Fibroblast of skin of left quadriceps (primary cell): ENCODE measurements at places on chromosomes 16 and 17.

GRCh38 chr17:44279346-44279665 lies 11.4 kb upstream of the SLC4A1 start:
- no peak for DNase-seq

DNA sequence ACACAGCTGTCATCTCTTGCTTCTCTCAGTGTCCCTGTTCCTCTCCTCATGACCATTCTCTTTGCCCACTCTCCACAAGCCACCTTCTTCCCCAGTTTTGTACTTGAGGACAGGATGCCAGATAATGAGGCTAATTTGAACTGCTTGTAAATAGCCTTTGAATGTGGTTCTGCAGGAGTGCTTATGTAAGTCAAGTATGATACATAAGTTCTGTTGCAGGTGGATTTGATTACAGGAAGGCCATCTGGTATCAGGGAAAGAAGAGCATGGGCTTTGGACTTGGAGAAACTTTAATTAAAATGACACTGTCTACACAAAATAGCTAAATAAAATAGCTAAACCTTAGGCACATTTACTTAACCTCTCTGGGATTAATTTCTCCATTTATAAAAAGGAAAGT lies 120.2 kb upstream of the HLF start:
- no peak for DNase-seq

- no peak for DNase-seq
These were observed 23.8 kb upstream of the DOC2B start for GRCh38 chr17:205148-205669.

DNA sequence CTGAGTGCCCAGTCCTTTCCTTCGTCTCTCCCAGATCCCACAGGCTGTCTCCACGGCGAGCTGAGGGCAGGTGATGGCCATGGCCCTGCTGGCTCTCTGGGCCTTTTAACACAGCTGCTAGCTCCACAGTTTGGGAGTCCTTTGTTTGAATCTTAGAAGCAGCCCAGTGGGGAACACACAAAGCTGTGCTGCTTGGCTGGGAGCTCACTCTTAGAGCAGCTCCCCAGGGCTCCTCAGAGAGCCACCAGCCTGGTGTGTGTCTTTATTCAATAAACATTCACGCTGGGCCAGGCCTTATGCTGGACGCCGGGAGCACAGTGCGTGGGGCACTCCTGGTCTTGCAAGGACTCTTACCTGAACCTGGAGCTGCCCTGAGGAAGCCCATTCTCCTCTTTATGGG lies 29.7 kb downstream of the WNT3 start:
- DNase-seq: no peak

- DNase-seq: peak; percentile 74
These were observed 18.5 kb downstream of the CYTH1 start for GRCh38 chr17:78763561-78763960.

- DNase-seq: no peak
These were observed 15.2 kb downstream of the MRM3 start for GRCh38 chr17:797236-797840.

DNA sequence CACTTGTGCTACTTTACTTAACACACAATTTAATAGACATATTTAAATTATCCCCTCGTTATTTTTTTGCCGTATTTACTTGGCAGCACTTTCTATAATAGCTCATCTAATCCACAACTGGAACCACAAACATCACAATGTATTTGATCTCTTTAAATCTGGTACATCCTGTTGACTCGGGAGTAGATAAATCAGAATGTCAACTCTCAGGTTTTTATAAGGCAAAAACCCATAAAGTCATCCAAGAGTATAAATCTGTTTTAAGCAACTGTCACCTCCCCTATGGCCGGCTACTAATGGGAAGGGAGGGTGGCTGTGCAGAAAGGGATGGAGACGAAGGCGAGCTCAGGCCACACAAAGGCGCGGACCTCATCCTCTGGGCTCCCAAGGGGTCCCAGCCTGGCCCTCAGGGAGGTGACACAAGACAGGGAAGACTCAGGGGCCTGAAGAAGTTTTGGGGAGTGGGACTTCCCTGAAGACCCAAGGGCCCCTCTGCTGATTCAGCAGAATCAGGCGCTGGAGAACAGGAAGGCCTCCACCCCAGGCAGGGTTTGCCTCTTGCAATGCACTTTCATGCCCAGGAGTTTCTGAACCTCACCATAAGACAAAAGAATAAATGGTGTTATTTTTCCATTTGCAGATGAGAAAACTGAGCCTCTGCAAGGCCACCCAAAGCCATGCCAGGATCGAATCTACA lies 122.5 kb downstream of the ZNF423 start:
- DNase-seq: no peak

DNA sequence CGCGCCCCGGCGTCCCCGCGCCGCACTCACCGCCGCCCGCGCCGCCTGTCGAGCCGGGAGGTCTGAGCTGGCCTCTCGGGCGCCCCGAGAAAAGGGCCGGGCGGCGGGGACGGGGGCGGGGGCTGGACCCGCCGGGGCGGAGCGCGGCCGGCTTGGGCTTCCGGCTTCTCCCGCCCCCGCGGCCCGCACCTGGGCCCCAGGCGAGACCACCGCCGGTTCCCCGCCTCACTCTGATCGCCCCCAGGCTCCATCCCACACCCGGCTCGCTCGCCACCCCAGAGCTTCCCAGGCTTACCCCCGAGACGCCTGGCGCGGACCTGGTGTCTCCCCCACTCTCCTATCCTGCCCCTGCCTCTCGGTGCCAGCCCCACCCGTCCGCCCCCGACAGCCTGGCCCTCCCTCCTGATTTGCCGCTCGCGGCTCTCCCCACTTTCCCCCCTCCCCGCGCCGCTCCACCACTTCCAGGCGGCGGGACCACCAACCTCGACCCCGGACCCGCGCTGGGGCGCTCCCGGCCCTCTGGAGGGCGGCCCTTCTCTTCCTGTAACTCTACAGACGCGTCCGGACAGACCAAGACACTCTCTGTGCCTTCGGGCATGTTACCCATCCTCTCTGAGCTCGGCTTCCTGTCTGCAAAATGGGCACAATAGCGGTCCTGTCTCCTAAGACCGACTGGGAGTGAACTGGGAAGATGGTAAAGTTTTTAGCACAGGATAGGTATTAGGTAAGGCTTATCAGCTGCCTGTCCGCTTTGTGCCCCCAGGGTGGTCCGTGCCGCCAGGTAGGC lies at the start of gene LITAF:
TSS of gene LITAF (minus strand) at position 64 of the 787 bp plus-strand sequence. CDS start 30,189 bp downstream, outside the sequence.
- no peak for DNase-seq

- DNase-seq: no peak
These were observed 28.9 kb upstream of the FOXK2 start for GRCh38 chr17:82490512-82491195.

DNA sequence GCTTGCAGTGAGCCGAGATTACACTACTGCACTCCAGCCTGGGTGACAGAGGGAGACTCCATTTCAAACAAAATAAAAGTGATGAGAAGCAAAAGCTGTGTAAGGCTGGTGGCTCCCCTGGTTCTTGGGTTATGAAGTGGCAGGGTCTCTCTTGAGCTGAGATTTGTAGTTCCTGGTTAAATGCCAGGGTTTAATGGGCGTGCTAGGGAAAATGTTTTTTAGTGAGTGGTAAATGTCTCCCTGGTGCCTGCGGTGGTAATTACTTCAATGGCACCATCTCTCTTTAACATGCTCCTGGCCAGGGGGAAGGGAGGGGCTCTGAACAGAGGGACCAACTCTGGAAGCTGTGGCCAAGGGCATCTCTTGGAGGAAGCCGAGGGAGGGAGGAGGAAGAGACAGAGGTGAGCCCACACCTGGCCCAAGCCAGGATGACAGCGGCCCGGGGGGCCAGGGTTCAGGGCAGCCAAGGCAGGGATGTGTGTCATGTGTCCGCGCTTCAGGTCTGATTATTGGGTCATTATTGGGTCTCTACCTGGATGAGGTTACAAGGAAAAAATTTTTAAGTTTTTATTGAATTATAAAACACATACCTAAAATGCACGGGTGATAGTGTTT lies 17.8 kb upstream of the RPL38 start:
- DNase-seq: no peak

DNA sequence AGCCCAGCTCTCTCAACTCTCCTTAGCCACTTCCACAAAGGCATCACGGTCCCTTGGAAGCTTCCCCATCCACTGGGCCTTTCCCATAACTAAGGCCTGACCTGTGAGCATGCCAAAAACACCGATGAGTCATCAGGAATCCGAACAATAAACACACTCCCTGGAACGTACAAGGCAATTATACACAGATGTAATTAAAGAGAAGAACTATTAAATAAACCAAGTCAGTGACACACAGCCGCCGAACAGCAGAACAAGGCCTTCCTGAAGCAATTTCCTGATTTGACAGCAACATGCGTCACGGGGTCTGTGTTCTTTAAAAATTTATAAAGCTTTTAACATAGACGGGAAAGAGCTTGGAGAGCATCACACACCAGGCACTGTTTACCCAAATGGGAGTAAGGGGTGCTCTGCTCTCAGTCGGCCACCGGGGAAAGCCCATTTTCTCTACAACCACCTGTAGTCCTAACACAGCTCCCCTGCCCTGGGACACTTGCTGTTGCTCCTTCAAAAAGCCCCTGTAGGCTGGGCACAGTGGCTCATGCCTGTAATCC lies 29.4 kb downstream of the COG7 start:
- DNase-seq: peak; percentile 96

GRCh38 chr16:54284931-54285413 lies 1.6 kb downstream of the IRX3 start:
- no peak for DNase-seq

- no peak for DNase-seq
These were observed 9.9 kb downstream of the MCRIP1 start for GRCh38 chr17:81822996-81823819.

- DNase-seq: no peak
These were observed 197.9 kb upstream of the CDH11 start for GRCh38 chr16:65319621-65320231.

GRCh38 chr17:64420143-64420670 lies 28.7 kb upstream of the MILR1 start:
- DNase-seq: peak; percentile 65

DNA sequence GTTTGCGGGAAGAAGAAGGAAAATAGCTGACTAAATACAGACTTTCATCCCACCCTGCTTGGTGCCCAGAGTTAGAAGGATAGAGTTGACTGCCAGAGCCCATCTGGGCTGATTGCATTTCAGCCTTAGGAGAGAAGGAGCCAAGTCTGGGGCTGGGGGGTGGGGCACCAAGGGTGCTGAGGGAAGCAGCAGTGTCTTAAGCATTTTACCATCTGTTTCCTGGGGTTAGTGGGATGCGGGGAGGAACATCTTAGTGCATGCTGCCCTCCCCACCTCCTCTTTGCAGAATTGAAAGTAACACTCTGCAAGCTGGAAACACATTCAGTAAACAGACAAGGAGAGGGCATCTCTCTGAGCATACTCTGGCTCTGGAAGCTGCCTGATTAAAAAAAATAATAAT lies 1.5 kb upstream of the ARL5C start:
- DNase-seq: no peak
